NCI-H1105 (cell line): ENCODE measurements at places on chromosomes 5 and 9.

GRCh38 chr5:21711866-21712758 is 1141.0 kb downstream of the CDH12 start:
- DNase-seq = no peak

GRCh38 chr9:123418052-123418430 is 62.0 kb downstream of the CRB2 start:
- no peak for DNase-seq

DNA sequence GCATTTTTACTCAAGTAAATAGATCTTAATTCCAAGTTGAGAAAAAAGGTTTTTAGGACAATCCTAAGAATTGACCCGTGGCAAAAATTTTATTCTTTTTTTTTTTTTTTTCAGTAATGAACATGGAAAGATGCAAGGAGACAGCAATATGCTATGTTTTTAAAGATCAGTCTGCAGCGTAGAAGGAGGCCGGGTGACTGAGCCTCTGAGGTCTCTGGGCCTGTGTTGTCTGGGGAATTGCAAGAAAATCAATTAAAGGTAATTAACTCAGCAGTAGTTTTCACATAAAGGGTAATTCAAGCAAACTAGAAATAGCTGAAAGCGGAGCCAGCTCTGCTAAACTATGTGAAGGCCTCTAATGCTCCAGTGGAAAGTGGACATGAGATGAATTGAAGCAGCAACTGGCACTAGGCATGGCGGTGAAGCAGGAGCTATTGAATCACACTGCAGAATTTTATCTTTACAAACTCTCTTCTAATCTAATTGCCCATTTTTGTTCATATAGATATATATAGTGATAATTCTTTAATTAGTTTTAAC is 285.2 kb upstream of the ITGA1 start:
- DNase-seq = peak; percentile 75

DNA sequence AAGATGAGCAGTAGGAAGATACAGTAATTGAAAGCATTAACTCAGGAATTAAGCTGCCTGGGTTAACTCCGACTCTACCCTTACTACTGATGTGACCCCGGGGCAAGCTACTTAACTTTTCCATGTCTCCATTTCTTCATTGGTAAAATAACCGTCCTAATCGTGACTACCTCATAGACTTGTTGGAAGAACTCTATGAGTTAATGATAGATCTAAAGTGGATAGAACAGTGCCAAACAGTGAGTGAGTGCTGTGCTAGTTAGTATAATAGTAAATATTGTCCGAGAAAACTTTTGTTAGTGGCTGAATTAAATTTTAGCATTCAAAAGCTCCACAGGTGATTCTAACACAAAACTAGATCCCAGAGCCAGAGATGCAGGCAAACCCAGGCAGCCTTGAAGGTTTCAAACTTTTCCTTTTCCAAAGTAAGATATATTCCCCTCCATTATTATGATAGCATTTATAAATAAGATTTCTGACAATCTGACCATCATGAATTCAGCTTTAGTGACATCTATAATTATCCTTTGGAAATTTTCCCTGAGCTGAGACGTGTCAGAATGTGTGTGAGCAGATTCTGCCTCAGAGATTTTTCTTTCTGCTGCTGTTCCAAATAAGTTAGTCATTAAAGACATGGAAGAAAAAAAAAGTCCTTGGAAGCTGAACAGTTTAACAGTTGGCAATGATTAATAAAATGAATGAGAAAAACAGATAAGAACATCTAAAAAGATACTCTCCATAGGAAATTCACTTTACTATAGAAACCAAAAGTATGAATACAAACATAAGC is 369.5 kb downstream of the PRELID2 start:
- DNase-seq = no peak

- DNase-seq = no peak
These were observed 387.0 kb downstream of the TLR4 start for GRCh38 chr9:118091226-118091625.

DNA sequence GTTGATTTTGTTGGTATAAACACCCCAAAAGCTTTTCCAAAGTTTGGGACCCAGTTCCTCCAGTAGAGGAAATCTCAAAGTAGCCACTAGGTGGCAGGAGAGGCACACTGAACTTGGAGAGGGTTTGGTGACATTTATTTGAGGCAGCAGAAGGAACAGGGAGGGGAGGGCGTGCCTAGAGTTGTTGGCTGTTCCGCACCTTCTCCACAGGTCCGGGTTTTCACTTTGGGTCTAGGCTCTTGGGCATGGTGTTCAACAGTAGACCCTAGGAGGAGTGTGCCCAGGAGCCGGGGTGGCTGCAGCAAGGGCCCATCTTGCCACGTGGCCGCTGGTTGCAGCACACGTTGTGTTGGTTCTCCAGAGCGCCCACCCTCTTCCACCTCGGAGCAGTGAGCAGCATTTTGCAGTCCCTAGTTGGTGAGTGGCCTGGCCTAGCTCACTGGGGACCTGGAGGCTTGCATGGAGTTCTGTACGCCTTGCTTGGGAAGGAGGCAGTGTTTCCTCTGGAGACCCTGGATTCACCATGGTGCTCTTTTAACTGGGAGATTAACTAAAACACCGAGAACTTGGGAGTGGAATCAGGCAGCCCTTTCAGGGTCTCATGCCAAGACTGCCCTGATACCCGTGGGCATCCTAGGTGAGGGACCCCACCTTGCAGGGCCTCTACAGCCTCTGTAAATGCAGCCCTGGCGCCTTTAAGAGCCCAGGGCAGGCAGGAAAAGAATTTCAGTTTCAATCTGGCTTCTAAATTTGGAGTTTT is 28.2 kb downstream of the PTPA start:
- peak; percentile 46 for DNase-seq

DNA sequence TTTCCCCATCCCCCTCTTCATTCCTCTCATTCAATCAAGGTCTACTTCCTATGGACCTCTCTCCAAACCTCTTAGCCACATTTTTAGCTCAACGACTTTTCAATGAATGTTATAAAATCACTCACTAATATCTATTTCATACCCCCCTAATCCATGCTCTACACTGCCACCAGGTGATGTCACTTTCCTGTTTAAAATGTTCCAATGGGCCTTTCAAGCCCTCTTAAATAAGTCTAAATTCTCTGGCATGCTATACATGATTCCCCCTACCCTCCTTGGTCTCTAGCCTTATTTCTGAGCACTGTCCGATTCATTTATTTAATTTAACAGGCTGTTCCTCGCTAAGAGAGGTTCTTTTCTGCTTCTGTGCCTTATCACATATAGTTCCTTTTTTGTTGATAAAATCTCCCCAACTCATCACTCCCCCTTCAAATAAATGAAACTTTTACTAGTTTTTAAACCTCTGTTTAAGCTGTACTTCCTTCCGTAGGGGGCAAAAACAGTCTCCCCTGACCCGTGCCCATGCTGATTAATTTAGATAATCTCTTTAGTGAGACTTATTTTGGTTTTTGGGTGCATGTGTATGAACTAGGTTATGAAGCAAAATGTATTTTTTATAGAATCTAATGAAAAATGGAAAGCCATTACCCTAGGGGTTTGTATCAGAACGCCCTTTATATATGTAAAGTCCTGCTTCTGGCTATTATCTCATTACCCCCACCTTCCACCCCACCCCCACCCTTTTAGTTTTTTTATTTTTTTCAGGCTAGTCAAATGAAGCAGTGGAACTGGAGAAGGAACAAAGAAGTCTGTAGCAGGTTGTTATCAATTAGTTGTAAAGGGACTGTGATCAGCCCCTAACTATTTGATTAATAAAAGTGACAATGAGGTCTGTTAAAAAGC is 9.0 kb downstream of the ABHD17B start:
- no peak for DNase-seq

- no peak for DNase-seq
These were observed 49.5 kb upstream of the TGFBR1 start for GRCh38 chr9:99055384-99055783.

DNA sequence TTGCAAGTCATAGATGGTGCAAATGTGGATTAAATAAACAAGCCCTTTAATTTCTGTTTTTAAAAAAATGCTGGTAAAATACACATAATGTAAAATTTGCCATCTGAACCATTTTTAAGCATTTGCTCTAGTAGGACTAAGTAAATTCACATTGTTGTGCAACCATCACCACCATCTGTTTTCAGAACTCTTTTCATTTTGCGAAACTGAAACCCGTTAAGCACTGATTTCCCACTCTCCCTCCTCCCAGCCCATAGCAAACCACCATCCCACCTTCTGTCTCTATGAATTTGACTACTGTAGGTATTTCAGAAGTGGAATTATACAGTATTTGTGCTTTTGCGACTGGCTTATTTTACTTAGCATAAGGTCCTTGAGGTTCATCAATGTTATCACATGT is 103.3 kb upstream of the CNTLN start:
- no peak for DNase-seq

GRCh38 chr5:125293726-125294125 is 547.3 kb upstream of the ZNF608 start:
- no peak for DNase-seq

DNA sequence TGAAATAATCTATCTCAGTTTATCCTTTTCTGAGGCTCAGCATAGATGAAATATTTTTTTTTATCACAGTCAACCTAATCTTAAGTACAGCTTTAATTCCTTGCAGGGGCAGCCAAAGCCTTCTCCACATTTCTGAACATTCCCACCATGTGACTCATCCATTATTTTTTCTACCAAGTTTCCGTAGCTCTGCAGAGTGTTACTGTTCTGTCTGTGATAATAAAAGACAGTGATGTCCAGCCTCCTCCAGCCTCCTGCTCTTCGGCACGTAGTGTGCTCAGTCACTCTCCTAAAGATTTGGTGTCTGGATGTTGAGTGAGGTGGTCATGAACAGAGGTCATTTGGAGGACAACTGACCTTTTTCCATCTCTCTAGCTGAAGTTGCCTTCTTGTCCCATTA is 338.1 kb upstream of the ADAMTS16 start:
- DNase-seq = no peak

- DNase-seq = no peak
These were observed 137.7 kb upstream of the GRIA1 start for GRCh38 chr5:153352685-153353219.

DNA sequence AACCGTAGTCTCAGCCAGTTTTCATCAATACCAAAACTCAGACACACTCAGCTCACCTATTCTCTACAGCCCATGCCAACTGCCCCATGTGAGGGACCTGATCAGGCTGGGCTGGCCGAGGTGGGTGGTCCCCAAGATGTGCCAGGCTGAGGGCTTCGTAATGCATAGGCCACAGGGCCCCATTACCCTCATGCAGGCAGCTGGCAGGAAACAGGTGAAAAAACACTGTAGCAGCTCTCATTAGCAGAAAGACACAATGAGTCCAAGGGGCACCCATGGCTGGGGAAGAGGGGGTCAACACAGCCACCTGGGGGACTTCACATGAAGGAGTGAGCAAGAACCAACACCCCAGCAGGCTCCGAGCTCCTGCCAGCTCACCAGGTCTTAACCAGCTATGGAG is 8.2 kb downstream of the IPPK start:
- DNase-seq = no peak

DNA sequence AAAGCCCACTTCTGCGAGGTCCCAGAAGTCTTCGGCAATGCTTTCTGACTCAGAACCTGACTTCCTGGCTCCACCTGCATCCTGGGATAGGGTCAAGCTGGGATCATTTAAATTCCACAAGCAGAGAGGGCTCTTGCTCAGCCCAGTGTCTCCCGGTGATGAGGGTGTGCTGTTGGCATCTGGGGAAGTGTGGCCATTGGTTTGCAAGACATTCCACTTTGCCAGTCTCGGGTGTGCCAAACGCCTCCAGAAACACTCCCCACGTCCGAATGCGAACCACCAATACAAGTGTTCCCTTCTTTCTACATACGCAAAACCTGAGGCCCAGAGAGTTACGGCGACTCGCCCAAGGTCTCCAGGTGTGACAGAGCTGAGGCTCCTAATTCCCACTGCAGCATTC is 43.1 kb upstream of the FCN2 start:
- no peak for DNase-seq

DNA sequence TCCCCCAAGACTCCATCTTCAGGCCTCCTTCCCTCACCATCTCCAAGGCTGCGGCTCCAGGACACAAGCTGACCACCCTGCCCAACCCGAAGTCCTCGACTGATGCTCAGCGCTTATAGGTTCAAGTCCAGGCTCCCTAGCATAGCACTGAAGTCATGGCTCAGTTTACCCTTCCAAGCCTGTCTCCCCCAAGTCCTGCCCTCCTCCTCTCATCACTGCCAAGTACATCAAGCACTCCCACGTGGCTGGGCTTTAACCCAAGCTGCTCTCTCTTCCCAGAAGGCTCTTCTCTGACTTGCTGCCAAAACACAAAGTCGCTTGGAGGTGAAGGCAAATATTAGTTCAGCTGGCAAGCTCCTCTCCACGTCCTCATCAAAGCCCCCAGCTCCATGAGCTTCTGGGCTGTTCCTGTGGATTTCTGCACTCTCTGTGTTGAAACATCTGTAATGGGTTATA is 22.1 kb upstream of the MARCHF6 start:
- peak; percentile 79 for DNase-seq

DNA sequence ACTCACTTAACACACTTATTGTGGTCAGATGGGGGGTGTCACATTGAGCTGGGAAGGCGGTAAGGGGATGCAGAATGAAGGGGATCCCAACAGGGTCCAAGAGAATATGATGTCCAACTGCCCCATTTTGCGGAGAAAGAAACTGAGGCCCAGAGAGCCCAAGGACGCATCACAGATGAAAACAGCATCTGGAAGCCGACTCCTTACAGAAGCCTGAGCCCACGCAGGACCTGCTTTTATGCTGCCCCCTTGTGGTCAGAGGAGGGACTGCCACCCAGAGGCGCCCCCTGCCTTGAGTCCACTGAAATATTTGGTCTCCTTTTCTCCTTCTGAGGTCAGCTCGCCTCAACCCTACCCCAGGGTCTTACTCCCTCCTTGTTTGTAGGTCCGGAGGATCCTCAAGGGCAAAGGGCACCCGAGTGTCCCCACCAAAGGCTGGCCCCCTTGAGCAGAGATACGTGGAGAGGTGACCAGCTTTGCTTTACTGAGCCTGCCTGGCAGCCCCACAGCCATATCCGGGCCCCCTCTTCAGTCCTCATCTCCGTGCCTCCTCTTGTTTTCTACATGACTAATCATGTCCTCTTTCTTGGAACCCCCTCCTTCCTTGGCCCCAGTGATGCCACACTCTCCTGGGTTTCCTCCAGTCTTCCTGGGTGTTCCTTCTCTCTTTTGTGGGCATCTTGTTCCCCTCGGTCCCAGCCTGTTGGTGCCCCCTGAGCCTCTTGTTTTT is 30.0 kb upstream of the TTLL11 start:
- peak; percentile 48 for DNase-seq

- DNase-seq = no peak
These were observed 4.3 kb downstream of the CACNA1B start for GRCh38 chr9:137881591-137882505.

DNA sequence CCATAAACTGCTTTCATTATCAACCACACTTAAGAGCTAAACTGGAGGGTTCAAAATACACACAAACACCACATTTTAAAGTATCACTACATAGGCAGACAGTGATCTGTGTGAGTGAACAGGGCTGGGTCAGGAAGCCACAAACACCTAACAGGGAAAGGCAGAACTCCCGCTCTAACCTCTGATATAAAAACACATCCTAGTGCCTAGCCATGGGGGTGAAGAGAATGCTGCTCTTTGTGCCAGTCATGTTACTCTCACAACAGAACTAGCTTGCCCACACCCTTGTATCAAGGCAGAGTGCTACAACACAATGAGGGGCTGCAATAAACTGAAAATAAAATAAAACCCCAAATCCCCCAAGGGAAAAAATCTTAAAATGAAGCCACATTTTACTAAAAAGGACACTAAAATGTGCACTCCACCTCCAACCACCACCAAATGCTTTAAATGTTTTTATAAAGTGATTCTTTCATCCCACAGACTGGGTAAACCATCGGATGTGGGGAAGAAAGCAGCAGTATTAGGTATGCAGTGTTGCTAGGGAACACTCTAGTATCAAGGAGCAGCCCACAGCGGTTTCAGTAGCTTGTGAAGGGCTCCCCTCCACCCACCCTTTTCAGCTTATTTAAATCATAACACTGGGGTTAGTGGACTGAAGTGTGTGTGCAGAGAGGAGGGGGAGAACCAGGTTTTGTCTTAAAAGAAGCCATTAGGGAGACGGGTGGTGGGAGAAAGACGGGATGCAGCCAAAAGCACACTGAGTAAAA is 64.5 kb downstream of the TMEM161B start:
- DNase-seq = no peak
